ENCODE measurements at places on chromosomes 11 and 22.

- DNase-seq, result no peak
These were observed 185.3 kb downstream of the C11orf91 start for GRCh38 chr11:33515347-33515746.

- no peak for DNase-seq
These were observed 65.8 kb upstream of the MS4A8 start for GRCh38 chr11:60633645-60634044.

DNA sequence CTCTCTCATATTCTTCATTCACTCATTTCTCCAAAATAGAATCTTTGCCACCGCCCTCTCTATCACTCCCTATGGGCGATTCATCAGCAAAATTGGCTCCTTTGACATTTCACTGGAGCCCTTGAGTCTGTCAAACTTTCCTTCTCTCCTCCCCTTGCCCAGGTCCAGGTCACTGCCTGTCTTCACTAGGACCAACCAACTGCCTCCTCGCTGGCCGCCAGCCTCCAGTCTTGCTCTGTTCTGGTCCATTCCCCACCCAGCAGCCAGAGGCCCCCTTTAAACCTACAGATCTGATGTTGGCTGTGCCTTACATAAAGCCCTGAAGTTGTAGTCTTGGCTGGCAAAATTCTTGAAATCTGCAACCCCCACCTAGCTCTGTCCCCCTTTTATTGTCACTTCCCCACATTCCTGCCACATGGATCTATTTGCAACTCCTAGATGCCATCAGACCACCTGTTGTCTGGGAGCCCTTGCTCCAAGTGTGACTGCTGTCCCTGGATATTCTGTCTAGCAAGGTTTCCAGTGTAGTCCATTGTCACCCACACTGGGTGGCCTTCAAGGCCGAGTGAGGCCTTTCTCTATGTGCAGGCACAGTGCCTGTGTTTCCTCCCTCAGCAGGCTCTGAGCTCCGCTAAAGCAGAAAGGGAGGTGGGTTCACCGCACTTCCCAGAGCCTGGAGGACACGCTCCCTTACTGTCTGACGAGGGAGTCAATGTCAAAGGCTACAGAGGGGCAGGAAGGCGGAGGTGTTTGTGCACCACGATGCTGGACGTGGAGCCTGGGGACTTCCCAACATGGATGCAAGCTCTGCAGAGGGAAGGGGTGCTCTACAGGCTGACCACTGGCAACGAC, 25.5 kb downstream of the MYEOV start:
- no peak for DNase-seq

DNA sequence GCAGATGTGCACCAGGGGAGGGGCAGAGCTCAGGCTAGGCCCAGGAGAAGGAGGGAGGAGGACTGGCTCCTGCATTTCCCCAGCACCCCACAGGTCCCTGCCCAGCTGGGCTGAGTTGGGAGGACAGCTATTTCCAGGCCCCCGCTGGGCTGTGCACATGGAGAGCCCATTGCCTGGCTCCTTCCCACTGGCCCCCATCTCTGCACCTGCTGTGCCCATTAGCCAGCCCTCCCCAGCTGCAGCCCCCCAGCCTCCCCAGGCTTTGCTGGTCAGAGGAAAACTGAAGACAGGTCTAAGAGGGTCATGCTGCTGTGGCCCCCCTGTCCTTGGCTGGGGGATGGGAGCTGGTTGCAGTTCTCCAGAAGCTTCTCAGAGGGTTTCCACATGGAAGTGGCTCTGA, 81.8 kb upstream of the SHANK2 start:
- no peak for DNase-seq

- no peak for DNase-seq
These were observed 1514.8 kb downstream of the TBC1D22A start for GRCh38 chr22:48276994-48277867.

Measured in NCI-H1694 treated with DMSO at 0.1 percent for 48 hours (cell line).